ENCODE measurements at places on chromosomes 2 and 18.

GRCh38 chr2:134366359-134366758, 112.5 kb downstream of the MGAT5 start:
- no peak for DNase-seq

DNA sequence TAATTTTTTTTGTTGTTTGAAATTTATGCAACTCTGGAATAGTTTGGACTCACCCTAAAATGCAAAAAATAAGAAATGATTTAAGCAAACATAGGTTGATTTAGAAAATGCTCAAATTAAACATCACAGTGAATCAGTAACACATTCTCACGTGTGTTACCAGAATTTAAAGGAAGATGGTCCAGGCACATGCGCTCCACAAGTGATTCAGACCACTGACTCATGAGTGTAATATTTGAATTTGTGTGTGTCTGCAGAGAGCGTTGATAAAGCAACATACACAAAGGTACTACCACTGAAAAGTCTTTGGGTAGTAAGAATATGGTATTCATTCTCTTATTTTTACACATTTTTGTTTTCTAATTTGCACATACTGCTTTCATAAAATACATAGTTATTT, 7.9 kb downstream of the SS18 start:
- no peak for DNase-seq

DNA sequence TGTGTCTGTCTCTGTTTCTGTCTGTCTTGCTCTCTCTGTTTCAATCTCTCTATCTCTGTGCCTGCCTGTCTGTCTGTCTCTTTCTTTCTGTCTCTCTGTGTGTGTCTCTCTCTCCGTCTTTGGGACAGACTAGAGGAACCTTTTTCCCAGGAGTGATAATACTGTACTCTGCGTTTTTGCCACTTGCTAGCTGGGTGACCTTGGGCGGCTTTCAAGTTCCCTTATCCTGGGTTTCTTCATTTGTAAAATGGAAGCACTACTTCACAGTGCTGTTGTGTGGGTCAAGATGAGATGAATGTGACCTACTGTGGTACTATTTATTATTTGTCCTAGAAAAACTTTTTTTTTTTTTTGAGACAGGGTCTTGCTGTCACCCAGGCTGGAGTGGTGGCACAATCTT, 42.4 kb downstream of the HPCAL1 start:
- no peak for DNase-seq

GRCh38 chr2:8480915-8481314, 200.9 kb upstream of the ID2 start:
- no peak for DNase-seq
